ENCODE measurements at places on chromosomes 5 and 9. TPM values are rescaled to one million over a fixed set of nuclear protein-coding genes. Genes with fewer than 3 reads are reported as not detected.
A peak's percentile ranks its signal among the peaks of the same experiment; 100 is the strongest.

DNA sequence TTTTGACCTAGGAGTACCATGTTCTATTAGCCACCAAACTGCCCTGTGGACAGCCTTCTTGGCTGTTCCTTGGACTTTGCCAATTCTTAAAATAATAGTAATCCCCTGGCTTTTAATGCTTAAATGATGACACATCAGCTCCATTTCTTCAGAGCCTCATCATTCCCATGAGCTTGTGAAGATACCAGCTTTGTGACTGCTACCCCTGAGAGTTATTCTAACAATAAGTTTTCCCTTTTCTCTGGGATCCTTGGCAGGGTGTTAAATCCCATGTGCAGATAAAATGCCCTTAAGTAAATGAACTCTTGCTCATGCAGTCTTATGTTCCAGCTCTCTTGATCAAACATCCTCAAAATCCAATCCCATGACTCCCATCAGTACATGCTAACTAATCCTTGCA lies 415.3 kb downstream of the CETN3 start:
- H3K4me3 ChIP-seq: no peak overlapping the region
- no peak for DNase-seq
- H3K36me3 ChIP-seq: no peaks in the 10 kb centered on the region

The AGXT2 gene
- not detected for total RNA-seq

DNA sequence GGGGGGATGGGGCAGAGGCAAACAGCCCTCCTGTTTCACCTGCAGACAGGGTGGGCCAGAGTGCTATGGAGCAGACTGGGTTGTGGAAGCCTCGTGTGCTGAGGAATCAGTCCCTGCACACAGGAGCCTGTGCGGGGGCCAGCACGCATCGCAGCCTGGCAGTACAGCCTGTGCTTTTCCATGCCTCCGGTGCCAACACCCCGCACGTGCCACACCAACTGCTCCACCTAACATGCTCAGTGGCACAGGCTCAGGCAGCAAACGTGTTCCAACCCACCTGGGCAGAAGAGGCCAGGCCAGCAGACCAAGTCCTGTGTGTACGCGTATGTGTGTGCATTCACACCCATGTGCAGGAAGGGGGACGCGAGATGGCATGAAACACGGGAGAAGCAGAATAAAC lies 37.4 kb upstream of the FBXW11 start:
- peaks cover 24% of the 10 kb centered on the region for H3K4me1 ChIP-seq
- no peak for DNase-seq
- no peaks in the 10 kb centered on the region for H3K27me3 ChIP-seq

- H3K4me1 ChIP-seq: peaks cover 23% of the 10 kb centered on the region
- H3K27me3 ChIP-seq: peaks cover 5% of the 10 kb centered on the region
- H3K27ac ChIP-seq: peak overlapping the region; percentile 88
Measured at GRCh38 chr5:76269932-76270610, 133.0 kb upstream of the IQGAP2 start.

The PLK2 gene
- total RNA-seq: 2.3 TPM

DNA sequence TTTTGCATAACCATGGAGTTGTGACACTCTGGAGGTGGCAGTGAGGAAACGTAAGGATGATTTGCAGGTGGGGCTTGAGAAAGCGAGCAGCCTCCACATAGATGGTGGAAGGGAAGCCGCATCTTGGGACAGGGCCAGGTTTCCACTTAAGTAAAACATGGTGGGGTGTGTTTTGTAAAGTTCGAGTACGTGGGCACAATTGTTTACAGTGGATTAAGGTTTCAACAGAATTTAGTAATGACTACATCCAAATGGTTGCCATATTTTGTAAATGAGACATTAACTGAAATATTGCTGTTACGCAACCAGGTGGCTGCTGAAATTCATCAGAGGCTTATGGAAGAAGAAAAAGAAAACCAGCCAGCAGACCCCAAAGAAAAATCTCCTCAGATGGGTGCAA lies 85.4 kb upstream of the IL7R start:
- H3K4me3 ChIP-seq: no peak overlapping the region
- no peak overlapping the region for H3K27ac ChIP-seq
- no peaks in the 10 kb centered on the region for H3K27me3 ChIP-seq
